CMK (cell line): ENCODE measurements at places on chromosomes 1 and 21.

DNA sequence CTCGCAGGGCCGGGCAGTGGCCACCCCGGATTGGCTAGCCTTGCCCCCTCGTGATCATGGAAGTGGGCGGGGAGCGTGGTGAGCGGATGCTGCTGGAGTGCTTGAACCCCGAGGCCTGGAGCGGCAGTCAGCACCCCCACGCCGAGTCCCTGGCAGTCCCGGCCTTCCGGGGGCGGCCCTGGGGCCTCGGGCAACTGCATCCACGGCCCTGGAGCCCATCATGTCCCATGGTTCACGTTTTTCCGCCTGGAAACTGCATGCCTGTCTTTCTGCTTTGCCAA is 45.6 kb downstream of the CDC7 start:
- DNase-seq, result no peak

GRCh38 chr1:192171123-192171522 is 12.9 kb downstream of the RGS18 start:
- DNase-seq, result no peak

GRCh38 chr1:2585318-2586092 is 1.1 kb upstream of the PRXL2B start:
- peak; percentile 89 for DNase-seq

- no peak for DNase-seq
Observed at GRCh38 chr1:219882096-219882495, 46.3 kb downstream of the SLC30A10 start.

DNA sequence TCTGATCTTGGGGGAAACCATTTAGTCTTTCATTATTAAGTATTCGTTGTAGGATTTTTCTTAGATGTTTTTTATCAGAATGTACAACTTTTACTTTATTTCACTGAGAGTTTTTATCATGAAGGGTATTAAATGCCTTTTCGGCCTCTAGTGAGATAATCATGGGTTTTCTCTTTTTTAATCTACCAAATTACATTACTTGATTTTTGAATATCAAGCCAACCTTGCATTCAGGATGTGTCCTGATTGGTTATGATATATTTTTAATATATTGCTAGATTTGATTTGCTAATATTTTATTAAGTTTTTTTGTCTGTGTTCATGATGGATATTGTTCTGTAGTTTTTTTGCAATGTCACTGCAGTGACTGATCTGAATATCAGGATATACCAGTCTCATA is 9.4 kb downstream of the NUF2 start:
- no peak for DNase-seq

DNA sequence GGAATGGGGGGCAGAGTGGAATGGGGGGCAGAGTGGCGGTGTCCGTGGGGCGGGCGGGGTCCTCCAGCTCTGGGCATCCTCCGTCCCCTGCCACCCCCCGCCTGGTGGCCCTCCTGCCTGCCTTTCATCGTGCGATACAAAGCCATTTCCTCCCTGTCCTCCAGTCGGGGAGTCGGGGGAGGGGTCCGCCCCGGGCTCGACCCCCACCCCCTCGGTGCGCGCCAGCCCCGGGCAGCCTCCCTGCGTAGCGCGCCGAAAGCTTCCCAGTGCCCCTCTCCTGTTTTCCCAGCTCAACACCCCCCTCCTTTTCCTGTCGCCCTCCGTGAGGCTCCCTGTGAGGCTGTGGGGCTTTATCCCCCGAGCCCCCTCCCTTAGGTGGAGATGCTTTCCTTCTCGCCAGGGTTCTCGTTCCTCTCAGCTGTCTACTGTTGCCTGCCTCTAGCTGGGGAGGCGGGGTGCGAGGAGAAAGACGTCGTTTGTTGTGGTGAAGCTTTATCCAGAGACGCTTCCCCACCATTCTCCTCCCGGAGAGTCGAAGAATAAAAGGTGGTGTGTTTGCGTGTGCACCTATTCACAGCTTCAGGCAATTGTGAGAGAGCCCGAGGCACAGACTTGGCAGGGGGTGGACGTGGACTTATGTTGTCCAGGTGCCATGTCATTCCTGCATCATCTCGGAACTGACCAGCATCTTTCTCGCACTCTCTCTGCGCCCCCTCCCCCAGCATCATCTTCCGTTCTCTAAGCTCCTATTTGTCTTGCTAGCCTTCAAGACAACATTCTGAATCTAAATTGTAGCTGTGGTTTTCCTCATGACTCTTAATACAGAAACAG is 848 bp downstream of the DNM3 start:
- no peak for DNase-seq

- DNase-seq, result no peak
Observed at GRCh38 chr1:26102119-26102518, 9.5 kb upstream of the PDIK1L start.

GRCh38 chr1:182229921-182230491 is 161.6 kb downstream of the GLUL start:
- no peak for DNase-seq

GRCh38 chr1:85571828-85572227 is 8.7 kb upstream of the CCN1 start:
- DNase-seq, result no peak

- DNase-seq, result no peak
Observed at GRCh38 chr1:85088408-85088784, 40.1 kb upstream of the MCOLN3 start.

GRCh38 chr1:174005032-174005431 is 17.1 kb downstream of the RC3H1 start:
- no peak for DNase-seq

DNA sequence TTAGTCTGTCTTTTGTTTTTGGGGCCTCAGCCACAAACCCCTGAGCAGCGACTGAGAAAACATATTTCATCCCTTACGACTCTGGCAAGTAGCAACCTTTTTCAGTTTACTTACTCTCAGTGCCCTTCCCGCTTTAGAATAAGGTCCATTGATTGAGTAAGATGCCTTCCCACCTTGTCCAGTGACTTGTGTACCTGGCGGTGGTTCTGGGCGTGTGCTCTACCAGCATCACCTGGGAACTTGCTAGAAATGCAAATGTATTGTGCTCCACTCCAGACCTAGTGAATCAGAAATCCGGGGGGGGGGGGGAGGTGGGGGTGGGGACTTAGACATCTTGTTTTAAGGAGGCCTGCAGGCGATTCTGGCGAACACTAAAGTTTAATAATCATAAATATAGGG is 72.1 kb downstream of the S1PR1 start:
- DNase-seq, result no peak

- DNase-seq, result no peak
Observed at GRCh38 chr1:19495799-19496526, 10.6 kb upstream of the CAPZB start.

- DNase-seq, result no peak
Observed at GRCh38 chr21:38354746-38355145, 98.0 kb downstream of the KCNJ15 start.

GRCh38 chr1:53620061-53620855 is 118.7 kb downstream of the GLIS1 start:
- DNase-seq, result no peak

DNA sequence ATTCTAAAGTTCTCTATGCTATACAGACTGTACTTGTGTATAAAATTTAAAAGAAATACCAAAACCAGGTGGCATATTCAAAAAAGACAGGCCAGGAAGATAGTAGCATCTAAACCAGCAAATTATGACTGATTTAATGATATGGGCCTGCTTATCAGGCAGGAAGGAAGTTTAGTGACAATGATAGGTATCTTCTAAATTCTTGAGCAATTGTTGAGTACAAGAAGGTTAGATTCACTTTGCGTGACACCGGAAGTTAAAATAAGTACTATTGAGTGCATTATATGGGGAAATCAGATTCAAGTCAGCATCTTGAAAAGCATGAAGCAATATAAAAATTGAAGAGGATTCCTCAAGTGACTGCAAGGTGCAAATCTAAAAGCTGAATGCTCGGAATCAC is 186.8 kb upstream of the RGS18 start:
- no peak for DNase-seq

DNA sequence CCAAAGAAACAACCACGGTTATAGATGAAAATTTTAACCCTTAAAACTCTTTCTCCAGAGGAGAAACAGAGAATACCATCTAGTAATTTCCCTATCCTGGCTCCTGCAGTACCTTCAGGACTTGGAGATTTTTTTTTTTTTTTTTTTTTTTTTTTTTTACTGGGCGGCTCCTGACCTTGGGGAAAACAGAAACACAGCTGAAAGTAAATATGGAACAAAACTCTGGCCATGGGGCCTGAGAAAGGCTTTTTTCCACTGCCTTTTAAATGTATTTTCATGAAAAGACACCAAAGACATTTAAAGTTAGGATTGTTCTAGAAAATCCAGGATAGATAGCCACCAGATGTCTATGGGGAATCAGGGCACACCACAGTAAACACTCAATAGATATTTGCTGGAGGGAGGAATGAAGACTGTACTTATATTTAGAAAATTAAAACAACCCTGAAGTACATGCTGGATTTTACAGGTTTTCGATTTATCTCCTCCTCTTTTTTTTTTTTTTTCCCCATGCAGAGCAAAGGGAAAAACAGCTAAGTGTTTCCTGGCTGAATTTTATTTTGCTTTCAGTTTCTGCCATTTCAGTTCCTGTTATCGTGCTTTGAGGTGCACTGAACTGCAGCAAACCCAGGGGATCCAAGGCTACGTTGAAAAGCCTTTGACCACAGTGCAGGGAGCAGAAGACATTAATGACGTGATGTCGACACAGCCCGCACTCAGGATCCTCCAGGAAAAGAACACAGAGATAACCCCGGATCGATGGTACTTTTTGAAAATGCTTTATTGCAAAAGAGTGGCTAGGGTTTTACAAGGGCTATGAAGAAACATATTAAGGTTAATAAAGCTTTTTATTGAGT is 35.7 kb upstream of the CNN3 start:
- no peak for DNase-seq

GRCh38 chr1:247417831-247418230 is 1.9 kb downstream of the NLRP3 start:
- DNase-seq, result no peak

- DNase-seq, result no peak
Observed at GRCh38 chr1:33826311-33826710, 37.6 kb upstream of the HMGB4 start.

- no peak for DNase-seq
Observed at GRCh38 chr1:48688102-48688760, 88.5 kb downstream of the BEND5 start.

- no peak for DNase-seq
Observed at GRCh38 chr1:172778456-172779455, 119.9 kb downstream of the FASLG start.

GRCh38 chr1:97196825-97197516 is 475.4 kb downstream of the PTBP2 start:
- no peak for DNase-seq

- no peak for DNase-seq
Observed at GRCh38 chr1:81974222-81974841, 173.6 kb downstream of the ADGRL2 start.

DNA sequence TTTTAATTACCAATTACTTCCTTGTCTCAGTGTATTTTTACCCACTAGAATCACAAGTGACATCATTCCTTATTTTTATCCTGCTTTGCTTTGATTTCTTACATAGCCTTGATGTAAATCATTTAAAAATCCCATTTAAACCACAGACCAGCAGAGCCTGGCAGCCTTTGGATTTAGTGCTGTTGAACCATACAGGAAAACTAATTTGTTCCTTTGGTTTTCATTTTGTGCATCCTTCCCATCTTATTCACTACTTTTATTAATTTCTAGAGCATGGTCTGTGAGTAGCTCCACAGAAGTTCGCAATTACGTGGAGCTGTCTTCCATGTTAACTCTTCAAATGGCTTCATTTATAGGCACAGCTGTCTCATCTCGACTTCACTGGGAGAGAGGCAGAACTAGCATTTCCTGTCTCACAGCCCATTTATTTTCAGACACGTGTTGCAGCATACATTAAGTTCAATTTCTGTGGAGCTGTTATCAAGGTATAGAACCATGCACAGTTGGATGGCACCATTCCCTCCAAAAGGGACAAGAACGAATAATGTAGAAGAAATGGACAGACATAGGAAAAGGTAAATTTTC is 235.3 kb downstream of the MRPL39 start:
- DNase-seq, result no peak

DNA sequence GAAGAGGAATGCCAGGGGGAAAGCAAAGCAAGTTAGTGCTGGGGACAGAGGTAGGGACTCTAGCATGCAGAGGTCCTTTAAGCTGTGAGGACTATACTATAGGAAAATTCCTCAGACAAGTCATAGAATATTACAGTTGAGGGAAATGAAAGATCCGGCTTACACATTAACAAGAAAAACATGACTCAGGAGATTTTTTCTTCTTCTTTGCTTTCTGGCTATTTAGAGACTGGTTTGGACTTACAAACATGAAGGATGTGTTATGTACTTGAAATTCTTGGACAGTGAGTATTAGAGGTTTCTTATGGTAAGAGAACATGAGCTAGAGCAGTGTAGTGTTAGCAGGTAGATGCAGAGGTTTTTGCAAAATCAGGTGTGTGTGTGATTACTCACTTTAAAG is 24.9 kb downstream of the USP25 start:
- DNase-seq, result no peak

GRCh38 chr1:219441884-219442283 is 171.0 kb downstream of the ZC3H11B start:
- no peak for DNase-seq

GRCh38 chr21:42063191-42063570 is 7.9 kb upstream of the UMODL1 start:
- no peak for DNase-seq

GRCh38 chr1:18234790-18235242 is 127.2 kb downstream of the IGSF21 start:
- peak; percentile 54 for DNase-seq

- DNase-seq, result no peak
Observed at GRCh38 chr1:87399264-87399663, 70.6 kb downstream of the LMO4 start.

DNA sequence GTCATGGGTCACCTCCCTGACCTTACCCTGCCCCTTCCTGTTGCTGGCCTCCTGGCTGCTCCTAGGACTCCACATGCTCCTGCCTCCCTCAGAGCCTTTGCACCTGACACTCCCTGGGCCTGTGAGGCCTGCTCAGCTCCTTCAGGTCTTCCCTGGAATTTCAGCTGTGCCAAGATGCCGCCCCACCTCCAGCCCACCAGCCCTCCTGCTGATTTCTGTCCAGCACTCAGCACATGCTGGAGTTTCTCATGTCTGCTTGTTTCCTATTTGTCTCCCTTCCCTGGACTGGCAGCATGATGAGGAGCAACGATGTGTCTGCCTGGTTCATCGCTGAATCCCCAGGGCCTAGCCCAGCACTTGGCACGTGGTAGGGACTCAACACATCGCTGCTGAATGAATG is 3.0 kb downstream of the MFAP2 start:
- no peak for DNase-seq

DNA sequence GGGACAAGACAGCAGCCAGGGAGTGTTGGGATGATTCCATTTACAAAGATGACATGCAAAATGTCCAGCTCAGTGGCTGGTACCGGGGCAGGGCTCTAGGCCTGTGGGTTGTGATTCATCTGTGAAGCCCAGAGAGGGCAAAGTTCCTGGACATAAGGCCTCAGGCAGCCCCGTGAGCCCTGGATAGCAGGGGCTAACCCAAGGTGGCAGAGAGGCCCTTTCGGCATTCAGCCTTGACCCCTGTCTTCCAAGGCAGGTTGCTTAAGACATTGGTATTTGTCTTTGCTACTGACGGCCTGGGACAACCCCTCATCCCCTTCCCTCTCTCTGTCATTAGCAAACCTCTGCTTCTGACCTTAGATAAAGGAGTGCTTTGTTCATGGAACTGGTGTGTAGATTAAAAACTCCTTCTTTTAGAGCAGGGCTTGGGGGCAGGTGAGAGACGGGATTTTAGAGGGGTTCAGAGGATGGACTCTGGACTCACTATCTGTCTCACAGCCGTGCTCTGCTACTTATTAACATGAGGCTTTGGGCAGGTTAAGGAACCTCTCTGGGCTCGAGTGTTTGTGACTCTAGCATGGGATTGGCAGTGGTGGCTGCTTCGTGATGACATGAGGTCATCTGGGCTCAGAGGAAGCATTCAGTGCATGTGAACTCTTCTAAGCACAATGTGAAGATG is 36.3 kb downstream of the TMEM51 start:
- DNase-seq, result no peak

GRCh38 chr1:115727706-115728249 is 40.7 kb downstream of the CASQ2 start:
- DNase-seq, result no peak
